ENCODE measurements at places on chromosomes 16 and 17.

DNA sequence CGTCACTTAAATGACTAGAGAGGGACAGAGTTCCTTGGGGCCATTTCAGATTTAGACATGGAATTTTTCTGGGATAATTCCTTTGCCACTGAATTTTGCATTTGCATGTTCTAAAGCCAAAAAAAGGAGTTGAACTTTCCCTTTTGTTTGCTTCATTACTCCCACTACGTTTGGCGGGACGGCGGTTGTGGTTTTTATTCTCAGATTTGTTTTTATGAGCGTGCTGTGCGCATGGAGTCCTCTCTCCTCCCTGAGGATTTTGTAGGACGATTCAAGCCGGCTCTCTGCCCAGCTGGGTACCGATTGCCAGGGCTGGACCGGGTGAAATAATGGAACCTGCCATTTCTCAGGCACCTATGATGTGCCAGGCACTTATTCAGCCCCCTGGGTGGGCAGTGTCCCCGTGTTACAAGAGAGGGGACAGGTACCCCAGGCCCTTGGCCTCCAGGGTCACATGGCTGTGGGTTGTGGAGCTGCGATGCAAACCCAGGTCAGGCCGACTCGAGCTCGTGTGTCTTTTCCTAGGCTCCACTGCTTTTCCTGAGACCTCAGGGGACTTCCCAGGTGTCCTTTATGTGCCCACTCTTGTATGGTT lies 18.8 kb downstream of the CMIP start:
- no peak for DNase-seq

GRCh38 chr17:80364091-80364691 lies 50.8 kb upstream of the ENDOV start:
- no peak for DNase-seq

GRCh38 chr17:75646638-75646992 lies 13.4 kb downstream of the SMIM5 start:
- DNase-seq: no peak

DNA sequence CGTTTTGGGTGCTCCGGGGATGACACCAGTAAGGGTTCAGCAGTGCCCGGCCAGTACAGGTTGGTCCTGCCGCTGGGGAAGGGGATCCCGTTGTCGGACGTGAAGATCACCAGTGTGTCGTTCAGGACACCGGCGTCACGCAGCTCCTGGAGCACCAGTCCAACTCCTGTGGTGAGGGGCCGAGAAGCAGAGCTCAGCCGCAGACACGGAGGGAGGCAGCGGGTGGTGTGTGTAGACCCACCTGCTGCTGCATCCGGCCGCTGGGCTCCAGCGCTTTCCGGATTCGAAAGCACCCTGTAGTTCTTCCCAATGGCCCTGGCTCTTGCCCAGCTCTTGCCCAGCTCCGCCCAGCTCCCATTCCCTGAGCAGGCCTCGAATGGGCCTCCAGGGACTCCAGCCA lies 8.0 kb downstream of the SGSH start:
- DNase-seq: no peak
